Inflammatory macrophage treated with lipopolysaccharide for 4 hours (primary cell): ENCODE measurements at places on chromosomes 16 and 17.

- no peak for DNase-seq
These were observed 5.7 kb downstream of the CBX1 start for GRCh38 chr17:48095611-48096010.

- no peak for DNase-seq
These were observed 47.8 kb downstream of the PDPK1 start for GRCh38 chr16:2585651-2586081.

DNA sequence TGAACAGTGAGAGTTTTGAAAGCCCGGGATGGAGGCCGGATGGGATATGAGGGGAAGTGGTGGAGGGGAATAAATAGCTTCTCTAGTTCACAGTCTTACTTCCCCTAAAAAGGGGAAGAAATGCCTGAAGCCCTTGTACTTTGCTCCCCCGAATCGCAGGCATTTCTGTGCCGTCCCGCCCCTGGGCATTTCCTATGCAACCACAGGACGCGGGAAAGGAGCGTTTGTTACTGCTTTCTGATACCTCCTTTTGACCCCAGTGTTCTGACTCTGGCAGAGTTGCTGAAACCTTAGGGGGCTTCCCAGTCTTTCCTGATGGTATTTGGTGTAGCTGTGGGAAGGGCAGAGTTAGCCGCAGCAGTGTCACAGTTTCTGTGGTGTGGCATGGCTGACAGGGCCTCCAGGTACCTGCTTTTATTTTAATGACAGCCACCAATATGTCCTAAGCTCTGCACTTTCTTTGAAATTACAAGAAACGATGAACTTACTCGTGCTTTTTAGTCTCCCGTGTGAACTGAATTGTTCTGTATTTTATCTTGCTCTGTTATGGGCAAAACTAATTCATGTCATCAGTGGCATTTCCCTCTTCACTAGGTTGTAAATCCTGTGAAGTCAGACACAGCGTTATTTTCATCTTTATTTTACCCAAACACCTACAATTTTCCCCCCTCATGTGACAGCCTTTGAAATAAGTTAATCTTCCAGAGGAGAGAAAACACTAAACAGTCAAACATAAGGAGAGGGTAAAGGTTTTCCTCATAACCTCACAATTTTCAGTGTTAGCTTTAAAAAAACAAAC, 27.1 kb downstream of the USP10 start:
- peak; percentile 88 for DNase-seq

GRCh38 chr17:50447870-50448595, 20.6 kb downstream of the CHAD start:
- DNase-seq, result no peak

GRCh38 chr16:7227229-7227721, 105.4 kb upstream of the RBFOX1 start:
- no peak for DNase-seq

- DNase-seq, result peak; percentile 75
These were observed 4.5 kb downstream of the TMEM100 start for GRCh38 chr17:55717898-55718735.

DNA sequence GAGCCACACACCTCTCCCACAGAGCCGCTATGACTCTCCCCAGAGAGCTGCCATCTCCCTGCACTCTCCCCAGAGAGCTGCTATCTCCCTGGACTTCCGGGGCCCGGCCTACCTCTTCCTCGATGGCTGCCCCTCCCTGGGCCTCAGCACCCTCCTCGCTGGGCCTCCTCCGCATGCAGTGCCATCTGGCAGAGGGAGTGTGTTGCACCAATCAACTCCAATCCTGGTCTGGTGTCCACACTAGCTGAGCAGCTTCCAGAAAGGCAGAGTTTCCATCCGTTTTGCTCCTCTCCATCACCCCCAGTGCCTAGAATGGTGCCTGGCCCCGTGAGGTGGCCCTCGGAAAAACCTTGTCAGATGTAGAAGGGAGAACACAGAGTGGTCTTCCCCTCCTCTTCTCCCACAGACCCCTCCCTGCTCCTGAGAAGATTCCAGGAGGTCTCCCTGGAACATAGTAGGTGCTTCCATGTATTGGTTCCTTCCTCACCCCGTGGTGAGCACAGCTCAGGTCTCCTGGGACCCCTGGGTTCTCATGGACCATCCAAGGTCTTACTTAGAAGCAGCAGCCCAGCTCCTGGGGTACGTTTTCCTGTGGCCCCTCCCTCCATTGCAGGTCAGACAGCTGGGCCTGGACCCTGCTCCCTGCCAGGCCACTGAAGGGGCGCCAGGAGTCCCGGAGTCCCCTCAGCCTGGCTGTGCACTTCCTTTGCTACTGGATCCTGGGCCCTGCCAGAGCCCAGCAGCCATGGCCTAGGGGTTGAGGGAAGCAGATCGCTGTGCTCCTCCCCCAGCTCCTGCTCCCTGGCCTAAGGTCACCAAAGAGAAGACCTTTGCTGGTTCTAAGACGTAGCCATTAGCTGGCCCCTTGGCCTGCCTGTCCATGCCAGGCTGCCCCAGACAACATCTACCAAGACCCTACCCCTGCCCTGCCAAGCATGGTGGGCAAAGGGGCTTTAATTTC, 233.8 kb upstream of the GSE1 start:
- DNase-seq, result no peak

- DNase-seq, result peak; percentile 97
These were observed 49.3 kb upstream of the WSB1 start for GRCh38 chr17:27244491-27245223.

GRCh38 chr16:50810241-50810965, 68.5 kb downstream of the CYLD start:
- no peak for DNase-seq

- DNase-seq, result no peak
These were observed 45.2 kb downstream of the GRB7 start for GRCh38 chr17:39782980-39783379.

- DNase-seq, result peak; percentile 38
These were observed 787 bp downstream of the AMDHD2 start for GRCh38 chr16:2520784-2521531.

DNA sequence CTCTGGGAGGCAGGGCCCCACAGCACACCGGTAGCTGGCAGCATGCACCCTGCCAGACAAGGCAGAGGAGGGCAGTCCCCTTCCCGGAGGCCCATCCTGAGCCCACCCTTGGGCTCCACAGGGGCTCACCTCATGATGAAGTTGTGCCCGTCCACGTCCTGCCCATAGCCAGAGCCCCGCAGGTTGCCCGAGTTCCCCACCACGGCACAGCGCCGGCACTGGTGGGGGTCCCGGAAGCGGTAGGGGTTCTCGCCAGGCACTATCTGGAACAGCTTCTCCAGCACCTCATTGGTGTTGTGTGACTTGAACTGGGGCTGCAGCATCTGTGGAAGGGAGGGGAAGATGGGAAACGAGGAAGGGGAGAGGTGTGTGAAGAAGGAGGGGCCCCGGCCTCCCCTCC, 44.0 kb downstream of the ST3GAL2 start:
- DNase-seq, result no peak

- DNase-seq, result peak; percentile 59
These were observed 9.7 kb downstream of the CHAD start for GRCh38 chr17:50458701-50459676.

DNA sequence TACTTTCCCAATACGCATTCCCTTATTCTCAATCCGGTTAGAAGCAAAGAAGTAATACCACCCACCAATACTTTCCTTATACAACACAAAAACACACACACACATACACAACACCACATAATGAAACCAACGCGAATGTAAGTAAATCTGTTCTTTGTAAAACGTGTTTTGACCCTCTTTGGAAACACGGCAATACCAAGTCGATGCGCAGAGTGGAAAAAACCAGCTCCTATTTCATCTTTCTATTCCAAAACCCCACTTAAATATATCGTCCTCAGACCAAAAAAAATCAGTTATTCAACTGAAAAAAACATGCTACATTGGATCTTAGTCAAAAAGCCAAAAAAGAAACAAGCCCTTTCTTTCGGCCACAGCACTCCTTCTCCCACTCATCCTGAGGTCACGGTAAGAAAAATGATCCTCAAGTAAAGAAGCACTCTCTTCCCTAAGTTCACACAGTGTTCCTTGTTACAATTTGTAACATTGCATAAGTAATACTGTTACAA, 31.0 kb upstream of the ARL4D start:
- peak; percentile 96 for DNase-seq

- DNase-seq, result peak; percentile 90
These were observed 826 bp upstream of the TLCD1 start for GRCh38 chr17:28726627-28727491.

DNA sequence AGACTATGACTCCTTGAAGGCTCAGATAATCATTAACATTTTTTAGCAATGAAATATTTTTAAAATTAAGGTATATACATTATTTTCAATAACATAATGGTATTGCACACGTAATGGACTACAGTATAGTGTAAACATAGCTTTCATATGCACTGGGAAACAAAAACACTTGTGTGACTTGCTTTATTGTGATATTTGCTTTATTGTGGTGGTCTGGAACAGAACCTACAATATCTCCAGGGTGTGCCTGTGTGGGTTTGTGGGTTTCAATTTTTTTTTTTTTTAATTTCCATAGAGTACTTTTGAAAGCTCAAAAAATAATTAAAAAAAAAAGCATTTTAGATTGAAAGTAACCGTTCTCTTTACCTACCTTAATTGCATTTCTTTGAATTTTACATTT, 25.3 kb downstream of the CYLD start:
- DNase-seq, result no peak
